HuH-7 (cell line): ENCODE measurements at places on chromosomes 6 and 20.

DNA sequence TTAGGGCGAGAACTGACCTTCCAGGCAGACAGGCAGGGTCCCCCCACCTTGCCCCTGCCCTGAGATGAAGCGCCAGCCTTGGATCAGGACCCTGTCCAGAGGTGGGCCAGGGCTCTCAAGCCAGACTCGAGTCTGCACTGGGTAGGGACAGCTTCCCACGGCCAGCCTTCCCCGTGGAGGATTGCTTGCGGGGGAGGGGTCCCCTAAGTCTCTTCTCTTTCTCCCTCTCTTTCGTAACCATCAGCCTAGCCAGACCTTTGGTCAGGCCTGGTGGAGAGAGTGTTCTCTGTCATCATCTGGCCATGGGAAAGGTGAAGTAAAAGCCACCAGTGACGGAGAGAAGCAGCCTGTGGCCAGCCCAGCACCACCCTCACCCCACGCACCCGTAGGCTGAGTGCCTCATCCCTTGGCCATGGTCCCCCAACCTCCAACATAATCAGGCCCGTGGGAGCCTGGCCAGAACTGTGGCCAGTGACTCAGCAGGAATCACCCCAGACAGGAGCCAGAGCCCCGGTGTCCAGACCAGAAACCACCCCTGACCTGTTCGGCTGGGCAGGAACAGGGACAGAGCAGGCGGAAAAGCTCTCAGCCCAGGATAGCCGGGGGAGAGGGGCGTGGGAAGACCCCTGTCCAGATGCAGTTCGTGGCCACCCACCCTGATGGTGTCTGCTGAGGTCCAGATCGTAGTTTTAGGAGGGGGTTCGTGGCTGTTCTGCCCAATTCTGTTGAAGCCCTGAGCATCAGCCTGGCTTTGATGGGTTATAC is 47.1 kb downstream of the SNAI1 start:
- DNase-seq: peak; percentile 68

GRCh38 chr6:35370124-35370741 is 27.9 kb downstream of the PPARD start:
- DNase-seq: no peak

DNA sequence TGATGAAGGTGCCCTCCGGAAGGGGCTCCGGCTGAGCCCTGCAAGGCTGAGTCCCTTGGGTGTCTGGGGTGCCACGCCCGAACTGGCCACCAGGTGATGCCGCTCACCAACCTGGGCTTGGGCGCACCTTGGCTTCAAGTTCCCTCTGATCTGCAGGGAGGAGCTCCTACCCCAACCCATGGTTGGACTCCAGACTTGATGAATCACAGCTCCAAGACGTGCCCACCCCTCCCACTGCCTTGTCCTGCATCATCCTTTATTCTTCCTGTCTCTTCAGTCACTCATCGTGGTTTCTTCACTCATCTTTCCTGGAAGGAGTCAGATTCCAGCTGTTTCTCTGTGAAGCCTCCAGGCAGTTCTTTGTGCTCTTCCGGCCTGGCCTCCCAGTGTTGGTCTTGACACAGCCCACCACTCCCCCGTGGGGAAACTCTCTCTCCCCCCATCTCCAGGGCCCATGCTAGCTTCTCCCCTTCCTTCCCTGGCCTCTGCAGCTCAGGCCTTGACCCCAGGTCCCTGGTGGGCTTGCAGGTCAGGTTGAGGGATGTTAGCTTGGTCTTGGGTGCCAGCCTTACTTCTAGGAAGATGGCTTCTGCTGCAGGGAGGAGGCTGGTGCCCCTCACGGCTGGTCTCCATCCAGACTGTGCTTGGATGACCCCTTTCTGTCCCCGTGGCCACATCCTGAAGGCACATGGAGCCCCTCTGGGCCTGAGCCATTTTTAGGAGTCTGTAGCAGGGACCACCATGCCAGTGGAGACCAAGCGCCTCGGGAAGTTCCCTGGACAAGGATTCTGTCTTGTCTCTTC is 2.6 kb upstream of the ZBP1 start:
- peak; percentile 65 for DNase-seq

- peak; percentile 24 for DNase-seq
Measured at GRCh38 chr20:7692478-7692877, 247.8 kb downstream of the HAO1 start.

GRCh38 chr20:23071398-23071797 is 14.7 kb downstream of the CD93 start:
- DNase-seq: no peak

GRCh38 chr6:69337311-69337710 is 459.5 kb downstream of the LMBRD1 start:
- no peak for DNase-seq

DNA sequence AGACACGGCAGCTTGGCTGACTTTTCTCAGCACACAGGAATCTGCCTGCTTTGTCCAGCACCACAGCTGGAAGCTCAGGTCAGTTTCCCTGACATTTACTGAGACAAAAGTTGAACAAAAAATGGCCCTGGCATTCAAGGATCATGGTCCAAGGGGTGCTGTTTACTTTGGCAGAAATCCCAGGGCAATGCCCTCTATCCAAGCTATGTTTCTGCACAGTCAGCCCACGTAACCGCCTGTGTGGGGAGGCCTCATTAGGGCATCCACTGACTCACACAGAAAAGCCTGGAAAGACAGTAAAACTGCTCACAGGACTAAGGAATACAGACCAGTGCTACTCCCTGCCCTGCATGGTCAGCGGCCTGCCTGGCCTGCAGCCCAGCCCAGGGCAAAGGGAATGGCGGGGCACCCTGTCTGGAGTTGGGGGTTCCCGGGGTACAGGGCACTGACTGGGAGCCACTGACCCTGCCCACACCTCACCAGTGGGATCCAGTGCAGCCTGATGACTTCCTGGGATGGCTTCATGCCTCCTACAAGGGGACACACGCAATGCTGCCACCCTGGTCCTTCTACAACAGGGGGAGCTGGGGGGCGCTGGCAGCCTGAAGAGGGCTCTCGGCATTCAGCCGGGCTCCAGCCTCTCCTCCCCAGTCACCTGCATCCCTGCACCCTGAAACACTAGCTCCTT is 77.1 kb downstream of the NINL start:
- peak; percentile 79 for DNase-seq

DNA sequence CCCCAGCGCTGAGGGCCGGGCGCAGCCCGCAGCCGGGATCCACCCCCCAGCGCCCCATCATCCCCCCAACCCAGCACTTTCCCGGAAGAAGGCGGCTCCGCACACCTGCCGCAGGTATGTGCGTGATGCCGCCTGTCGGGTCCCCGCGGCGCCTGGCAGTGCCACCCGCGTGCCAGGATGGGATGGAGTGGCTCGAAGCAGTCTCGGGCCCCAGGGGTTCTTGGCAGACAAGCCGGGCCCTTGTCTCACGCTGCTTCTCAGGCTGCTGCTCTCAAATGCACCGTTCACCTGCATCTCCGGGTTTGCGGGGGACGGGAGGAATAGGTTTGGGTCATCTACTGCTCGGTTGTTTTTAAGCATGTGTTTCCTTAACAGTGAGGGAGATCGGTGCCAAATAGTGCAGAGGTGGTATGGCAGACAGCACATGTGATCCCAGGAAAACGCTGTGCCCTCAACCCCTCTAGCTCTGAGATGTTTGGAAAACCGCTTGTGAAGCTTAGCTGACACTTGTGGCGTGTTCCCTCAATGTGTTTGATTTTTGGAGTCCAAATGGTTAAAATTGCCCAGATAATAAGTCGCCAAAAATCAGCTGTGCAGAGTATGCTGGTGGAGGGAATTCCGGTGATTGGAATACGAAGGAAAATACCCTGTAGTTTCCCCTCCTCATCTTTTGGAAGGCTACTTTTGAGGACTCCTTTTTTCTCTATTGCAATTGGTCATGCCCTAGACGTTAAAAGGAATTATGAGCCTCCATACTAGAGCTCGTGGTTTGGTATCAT is 926 bp downstream of the MYLIP start:
- DNase-seq: no peak

GRCh38 chr6:27866357-27867050 is 45.7 kb downstream of the OR2B2 start:
- peak; percentile 53 for DNase-seq

GRCh38 chr6:1667012-1667804 is 57.5 kb downstream of the FOXC1 start:
- no peak for DNase-seq

GRCh38 chr6:23518294-23518693 is 607.7 kb upstream of the NRSN1 start:
- no peak for DNase-seq

DNA sequence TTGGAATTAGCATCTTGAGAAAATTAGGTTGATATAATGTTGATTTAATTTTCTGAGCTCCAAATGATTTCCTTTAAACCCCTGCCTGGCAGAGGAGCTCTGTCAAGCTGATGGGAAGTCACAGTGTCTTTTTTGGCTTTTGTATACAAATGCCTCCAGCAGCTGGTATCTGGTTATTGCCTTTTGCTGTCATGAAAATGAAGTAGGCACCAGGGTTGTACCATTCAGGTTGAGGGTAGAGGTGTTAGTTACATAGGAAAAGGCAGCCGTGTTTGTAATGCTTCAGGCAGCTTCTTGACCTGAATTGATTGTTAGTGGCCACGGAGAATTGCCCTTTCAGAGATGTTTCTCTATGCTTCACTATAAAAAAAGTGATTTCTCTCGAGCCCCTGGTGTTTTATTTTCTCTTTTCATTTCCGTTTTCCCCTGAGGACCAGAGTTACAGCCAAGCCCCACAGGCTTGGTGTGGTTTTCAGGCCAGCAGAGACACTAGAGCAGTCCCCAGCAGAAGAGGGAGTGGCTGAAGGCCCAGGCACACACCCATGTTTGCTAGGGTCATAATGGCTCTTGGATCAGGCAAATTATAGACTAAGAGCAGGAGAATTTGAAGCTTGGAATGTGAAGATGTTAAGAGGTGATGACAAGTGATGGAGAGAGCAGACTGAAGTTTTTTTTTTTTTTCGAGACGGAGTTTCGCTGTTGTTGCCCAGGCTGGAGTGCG is 21.6 kb downstream of the CMTR1 start:
- DNase-seq: no peak

DNA sequence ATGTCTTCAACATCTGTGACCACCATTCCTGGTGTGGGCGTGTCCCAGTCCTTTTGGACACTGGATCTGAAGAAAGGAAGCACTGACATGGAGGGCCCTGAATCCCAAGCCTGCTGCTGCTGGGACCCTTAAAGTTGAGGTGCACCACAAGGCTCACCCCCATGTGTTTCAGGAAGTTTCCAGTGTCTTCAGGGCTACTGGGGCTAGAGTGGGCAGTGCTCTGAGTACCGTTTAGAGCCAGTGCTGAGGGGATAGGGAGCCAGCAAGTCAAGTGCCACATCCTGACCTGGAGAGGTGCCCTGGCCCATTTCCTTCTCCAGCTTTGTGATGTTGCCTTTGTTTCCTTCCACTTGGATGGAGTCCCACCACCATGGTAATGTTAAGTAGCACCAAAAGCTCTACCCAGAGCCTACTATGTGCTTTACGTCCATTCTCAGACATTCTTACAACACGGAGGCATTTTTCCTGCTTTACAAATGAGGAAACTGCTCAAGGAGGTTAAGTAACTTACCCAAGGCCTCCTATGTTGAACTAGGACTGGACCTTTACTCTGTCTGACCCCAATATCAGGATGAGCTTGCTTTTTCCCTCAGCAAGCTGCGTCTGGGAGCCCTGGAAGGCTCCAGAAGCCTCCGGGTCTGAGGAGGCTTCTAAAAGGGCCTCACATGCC is 552 bp upstream of the DEF6 start:
- DNase-seq: no peak

- no peak for DNase-seq
Measured at GRCh38 chr6:100366419-100366818, 98.3 kb downstream of the SIM1 start.

DNA sequence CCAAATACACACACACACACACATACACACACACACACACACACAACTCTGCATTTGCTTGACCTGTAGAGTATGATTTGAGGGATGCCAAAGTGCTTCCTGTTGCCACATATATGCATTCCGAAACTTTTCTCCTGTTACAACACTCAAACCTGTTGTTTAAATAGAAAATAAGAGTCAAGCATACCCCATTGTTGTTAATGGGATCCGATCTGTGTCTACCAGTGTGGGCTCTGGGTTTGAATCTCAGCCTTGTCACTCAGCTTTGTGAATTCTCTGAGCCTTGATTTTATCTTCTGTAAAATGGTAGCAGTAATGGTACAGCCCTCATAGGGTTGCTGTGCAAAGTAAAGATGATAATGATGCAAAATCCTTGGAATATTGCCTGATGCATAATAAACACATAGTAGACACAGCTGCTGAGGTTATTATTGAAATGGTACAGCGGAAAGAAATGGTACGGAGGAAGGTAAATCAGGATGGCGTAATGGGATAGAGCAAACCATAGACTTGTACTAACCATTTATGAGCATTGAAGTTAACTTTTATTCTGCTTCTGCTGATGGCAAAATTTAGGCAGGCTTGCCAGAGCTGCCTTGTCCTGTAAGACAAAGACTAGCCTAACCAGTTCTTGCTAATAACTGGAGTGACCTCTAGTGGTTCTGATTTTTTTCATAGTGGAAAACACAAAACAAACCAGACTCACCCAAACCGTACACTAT is 113.5 kb upstream of the PHACTR1 start:
- peak; percentile 20 for DNase-seq

DNA sequence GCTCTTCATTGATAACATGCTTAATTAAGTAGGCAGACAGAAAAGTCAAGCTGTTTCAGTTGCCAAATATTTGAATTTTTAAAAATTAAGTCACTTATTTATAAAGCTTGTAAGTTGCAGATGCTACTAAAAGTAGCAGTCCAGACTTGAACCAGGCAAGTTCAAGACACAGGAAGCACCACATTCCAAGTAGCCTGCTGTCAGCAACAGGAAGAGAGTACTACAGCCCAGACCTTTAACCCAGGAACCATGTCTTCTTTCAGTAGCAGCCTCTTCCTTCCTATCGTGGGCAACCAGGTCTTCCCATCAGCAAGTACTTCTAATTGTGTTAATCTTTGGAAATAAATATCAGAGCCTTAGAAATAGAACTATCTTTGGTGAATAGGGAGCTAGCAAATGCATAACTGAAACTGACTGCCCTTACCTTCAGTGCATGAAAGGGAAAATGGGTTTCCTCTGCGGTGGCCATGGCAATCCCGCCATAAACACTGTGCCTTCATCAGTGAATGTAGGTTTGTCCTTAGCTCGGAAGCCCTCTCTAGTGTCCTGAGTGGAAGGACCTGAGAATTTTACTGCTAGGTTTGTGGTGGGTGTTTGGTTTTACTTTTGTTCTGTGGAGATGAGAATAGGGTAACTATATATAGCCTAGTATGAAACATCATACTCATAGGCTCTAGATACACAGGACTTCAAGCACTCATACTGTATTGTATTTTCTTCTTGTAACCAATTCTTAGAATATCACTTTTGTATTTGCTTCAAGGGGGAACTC is 95.6 kb downstream of the SYCP2 start:
- no peak for DNase-seq

DNA sequence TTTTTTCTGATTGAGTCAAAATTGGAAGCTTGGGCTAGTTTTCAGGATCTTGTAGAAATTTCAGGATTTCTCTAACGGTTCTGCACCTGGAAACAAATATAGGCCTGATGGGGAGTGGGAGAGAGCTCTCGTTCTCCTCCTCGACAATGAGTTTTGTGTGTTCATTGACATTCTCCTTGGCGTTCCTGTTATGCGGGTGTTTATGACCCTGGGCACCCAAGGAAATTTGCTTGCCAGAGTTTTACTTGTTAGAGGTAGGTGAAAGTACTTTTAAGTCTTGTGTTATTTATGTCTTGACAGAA is 2.2 kb downstream of the ASXL1 start:
- no peak for DNase-seq

GRCh38 chr20:46648903-46649649 is 2.2 kb downstream of the SLC13A3 start:
- DNase-seq: no peak

GRCh38 chr6:113664909-113665308 is 192.2 kb upstream of the MARCKS start:
- no peak for DNase-seq

GRCh38 chr6:38133932-38134703 is 314.6 kb downstream of the ZFAND3 start:
- DNase-seq: no peak
